ENCODE measurements at places on chromosomes 2 and 18.

GRCh38 chr18:76821356-76821874 lies 942 bp upstream of the ZNF236 start:
- DNase-seq: no peak

DNA sequence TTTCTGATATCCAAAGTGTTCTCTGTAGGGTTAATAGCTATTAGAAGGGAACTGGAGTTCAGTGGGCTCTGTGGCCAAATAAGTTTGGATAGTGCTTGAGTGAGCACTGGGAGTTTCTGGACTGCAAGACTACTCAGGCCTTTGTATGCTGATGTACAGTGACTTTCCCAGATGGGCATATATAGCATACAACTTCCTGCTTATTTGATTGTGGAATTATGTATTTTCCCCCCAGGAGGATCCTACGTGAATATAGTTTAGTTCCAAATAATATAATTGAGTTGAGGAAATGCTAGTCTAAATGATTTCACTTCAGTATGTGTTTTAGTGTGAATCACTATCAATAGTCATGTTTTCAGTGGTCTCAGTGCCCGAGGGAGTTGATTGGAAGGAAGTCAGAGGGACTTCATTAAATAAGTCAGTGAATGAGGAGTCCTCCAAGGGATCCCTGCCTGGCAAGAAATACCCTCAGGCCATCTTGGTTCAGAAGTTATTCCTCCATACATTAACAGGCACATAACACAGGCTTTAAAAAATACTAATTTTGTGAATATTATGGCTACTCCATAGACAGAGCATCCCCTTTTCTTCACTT lies 251.4 kb downstream of the PRKCE start:
- no peak for DNase-seq

DNA sequence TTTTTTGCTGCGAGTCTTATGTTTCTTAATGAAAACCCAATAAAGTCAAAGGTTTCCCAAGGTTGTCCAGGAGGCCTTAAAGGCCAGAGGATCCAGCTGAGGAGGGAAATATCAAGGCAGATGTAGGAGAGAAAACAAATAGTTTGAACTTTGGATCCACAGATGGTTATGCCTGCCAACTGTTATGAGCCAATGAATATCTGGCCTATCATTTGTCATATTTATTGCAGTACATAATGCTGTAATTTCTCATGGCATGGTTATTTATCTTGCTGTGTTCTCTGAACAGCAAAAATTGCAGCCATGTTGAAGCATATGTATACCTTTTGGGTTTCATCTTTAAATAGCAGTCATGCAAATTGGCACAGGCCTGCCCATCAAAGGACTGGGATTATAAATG lies 38.2 kb upstream of the CAVIN2 start:
- DNase-seq: no peak

DNA sequence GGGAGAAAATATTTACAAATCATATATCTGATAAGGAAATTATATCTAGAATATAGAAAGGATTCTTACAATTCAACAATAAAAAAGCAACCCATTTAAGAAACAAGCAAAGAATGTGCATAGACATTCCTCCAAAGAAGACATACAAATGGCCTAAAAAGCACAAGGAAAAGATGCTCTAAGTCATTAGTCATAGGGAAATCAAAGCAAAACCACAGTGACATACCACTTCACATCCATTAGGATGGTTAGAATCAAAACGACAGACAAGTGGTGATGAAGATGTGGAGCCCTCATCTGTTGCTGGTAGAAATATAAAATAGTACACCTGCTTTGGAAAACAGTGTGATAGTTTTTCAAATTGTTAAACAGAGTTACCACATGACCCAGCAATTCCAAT lies 48.2 kb downstream of the MAPRE2 start:
- DNase-seq: no peak

DNA sequence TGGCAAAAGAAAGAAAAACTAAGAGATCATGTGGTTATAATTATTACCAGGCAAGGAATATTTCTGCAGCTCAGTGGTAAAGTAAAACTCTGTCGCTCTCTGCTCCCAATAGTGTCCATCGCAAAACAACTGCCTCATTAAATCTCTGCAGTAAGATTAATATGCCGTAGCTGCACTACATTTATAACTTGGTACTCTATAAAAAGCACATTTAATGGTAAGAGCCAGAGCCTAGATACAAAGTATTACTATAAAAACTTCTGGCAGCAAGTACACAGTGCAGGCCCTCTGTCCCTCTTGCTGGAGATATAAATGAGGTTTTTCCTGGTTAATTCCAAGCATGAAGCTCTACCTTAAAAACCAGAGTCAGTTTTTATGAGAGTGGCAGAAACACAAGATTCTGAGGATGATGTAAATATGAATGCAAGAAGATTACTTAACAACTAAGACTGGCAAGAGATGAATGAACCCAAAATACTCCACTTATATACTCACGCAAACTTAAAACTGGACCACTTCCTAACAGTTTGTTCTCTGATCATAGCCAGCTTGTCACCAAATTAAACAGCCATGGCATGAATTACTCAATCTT lies 25.5 kb downstream of the ZNF521 start:
- no peak for DNase-seq

DNA sequence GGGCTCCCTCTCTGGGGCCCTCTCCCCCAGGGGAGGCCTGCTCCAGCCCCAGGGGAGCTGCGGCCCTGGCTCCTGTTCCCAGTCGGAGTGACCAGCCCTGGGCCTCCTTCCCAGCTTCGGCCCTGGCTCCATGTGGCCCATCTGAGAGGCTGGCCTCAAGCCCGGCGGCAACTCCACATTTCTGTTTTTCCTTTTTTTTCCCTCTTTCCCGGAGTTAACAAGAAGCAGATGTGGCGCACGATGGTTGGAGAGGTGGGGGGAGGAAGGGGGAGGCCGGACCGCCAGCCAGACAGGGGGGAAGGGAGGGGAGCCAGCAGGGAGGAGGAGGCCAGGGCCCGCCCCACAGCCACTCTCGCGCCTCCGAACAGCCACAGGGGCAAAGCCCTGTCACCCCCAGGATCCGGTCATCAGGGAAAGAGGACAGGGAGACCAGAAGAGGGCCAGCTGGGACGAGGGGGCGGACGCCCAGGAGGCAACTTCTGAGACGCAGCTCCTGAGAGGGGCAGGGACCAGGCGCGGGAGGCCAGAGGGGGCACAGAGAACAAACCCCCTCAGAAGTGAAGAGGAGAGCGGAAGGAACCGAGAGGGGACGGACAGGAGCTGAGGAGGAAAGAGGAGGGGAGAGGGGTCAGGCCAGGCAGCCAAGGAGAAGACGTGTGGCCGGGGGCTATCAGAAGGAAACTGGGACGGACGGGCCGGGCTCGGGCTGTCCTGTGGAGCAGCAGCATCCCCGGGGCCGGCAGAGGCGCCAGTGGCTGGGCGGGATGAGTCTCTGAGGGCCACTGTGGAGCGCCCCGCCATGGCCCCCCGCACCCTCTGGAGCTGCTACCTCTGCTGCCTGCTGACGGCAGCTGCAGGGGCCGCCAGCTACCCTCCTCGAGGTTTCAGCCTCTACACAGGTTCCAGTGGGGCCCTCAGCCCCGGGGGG lies at the start of gene EMILIN1:
TSS of gene EMILIN1 (plus strand) at position 349 of the 928 bp plus-strand sequence. CDS start at position 800, 451 bp downstream.
- DNase-seq: no peak

DNA sequence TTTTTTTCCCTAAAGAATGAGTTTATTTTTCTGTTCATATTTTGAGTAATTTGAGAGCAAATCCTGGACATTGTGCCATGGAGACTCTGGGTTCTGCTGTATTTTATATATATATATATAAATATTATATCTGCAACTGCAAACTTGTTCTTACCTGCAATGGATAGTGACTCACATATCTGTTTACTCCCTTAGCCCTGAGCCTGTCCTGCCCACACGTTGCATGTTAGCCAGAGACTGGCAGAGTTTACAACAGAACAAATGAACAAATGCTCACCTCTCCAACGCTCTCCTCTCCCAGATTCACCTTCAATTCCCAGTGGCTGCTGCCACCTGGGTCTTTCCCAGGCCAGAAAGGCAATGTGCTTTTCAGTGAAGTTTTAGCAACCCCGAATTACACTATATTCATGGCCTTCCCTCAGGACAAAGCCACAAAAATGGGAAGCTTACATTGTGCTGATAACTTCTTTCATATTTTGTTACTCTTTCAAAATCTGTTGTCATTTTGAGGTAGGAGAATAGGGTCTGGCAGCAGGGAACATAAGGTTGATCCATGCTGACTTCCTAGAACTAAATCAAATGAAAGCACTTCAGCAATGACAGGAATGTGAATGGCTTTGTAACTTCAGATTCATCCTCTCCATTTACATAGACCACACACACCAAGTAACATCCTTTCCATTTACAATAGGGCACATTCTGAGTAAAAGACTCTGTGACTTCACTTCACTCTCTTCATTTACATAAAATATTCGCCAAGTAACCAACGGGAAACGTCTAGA lies 105.4 kb upstream of the FAM110C start:
- no peak for DNase-seq

GRCh38 chr18:21210278-21210677 lies 31.8 kb upstream of the GREB1L start:
- DNase-seq: no peak

DNA sequence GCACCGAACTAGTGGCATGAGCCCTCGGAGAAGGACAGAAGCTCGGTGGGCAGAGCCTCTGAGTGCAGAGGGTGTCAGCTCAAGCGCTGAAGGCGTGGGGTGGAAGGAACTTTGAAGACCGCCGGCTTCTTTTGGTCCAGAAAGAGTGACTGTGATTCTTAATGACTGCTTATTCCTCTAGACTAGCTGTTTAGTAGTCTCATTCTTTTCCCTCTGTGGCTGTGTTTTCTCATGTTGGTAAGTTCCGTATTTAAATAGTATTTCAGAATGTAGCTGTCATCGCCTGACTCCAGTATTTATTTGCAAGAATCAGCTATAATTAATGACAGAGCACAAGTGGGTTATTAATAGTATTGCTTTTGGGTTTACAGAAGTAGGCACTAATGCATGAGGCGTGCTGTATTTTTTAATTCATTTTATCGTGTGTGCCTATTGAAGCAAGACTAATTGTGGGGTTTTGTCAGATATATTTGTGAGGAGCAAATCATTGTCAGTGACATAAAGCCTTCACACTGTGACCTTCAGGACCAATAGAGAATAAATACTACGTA lies 80.8 kb upstream of the NFATC1 start:
- no peak for DNase-seq

GRCh38 chr2:104047516-104047915 lies 806.4 kb upstream of the POU3F3 start:
- no peak for DNase-seq

- DNase-seq: no peak
These were observed 6.4 kb upstream of the ODC1 start for GRCh38 chr2:10454505-10454904.
